ENCODE measurements at places on chromosomes 5 and 9.

- no peak for DNase-seq
These were observed 136.5 kb downstream of the CCDC192 start for GRCh38 chr5:127839496-127840197.

DNA sequence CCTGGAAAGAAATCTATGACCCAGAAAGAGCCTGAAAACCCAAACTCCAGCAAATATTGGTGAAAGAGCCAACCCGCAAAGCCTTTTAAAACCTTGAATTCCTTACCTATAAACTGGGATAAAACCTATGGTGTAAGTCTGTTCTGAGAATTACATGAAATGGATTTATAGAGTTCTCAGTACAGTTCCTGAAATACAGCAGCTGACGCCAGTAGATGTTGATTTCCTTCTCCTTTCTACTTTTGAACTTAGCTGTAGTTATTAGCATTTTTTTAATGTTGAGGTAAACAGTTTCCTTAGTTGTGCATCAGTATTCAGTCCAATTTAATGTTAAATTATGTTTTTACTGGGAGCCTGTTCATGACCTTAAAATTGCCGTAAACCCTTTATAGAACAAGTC, 3.7 kb downstream of the SPIN1 start:
- no peak for DNase-seq

GRCh38 chr5:173477345-173478040, 139.0 kb downstream of the BOD1 start:
- DNase-seq, result no peak

DNA sequence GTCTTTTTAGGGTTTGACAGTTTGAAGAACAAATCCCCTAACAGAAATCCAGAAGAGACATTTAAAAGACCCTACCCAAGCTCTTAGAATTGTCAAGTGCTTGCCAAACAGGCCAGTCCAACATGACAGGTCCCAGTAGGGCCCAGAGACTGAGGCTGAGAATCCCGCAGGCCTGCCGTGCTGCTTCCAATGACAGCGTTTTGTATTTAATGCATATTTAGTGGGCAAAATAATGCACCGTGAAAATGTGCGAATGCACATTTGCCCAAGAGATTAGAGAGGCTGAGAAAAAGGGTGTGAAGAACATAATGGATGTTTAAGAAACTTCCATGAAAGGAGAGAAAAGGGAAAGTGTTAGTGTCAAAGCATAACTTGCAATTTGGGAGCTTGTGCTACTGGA, 57.6 kb downstream of the CD180 start:
- DNase-seq, result no peak

- no peak for DNase-seq
These were observed 257.7 kb downstream of the MCTP1 start for GRCh38 chr5:95027151-95027721.

DNA sequence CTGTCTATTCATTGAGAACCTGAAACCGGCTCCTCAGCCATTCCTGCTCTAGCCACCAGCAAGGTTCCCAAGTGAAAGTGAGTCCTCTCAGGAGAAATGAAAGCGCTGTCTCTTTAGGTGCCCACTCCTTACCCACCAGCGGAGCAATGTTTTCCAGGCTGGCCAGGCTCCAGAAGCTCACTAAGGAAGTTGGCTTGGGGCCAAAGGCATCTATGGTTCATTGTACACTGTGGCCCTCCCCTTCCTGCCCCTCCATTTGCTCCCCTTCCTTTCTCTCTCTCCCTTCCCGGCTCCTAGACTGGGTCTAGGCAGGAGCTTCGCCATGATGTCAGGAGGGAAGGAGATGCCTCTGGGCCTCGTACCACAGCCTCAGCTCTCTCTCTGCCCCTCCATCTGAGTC, 1.1 kb upstream of the GABRP start:
- DNase-seq, result no peak

- no peak for DNase-seq
These were observed 749 bp downstream of the SOWAHA start for GRCh38 chr5:132813599-132814502.

- DNase-seq, result no peak
These were observed 105.1 kb downstream of the EHMT1 start for GRCh38 chr9:137723783-137724445.

DNA sequence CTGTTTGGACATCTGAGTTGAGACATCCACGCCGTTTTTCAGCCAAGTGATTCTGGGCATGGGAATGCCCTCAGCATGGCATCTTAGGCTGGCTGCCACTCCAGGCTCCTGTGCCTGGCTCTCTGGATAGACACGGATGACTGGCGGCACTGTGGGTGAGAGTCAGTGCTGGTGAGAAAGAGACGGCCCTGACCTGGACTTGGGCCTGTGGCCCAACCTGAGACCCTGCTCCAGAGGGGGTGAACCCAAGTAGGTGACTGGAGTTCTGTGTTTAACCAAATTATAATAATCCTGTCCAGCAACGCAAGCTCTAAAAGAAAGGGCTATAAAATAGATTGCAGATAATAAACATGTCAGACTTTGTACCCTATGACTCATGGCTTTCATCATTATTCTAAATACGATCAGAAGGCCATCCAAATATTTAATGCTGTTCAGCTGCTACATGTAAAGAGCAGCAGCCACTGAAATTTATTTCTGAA, 173.9 kb downstream of the HSPA4 start:
- no peak for DNase-seq

- no peak for DNase-seq
These were observed 25.9 kb downstream of the QRFP start for GRCh38 chr9:130870491-130871381.

GRCh38 chr9:94135222-94135621, 51.0 kb downstream of the PTPDC1 start:
- no peak for DNase-seq
